ENCODE measurements at places on chromosomes 5 and 9. TPM values are rescaled to one million over a fixed set of nuclear protein-coding genes. Genes with fewer than 3 reads are reported as not detected.

TAF1L gene
- not detected for total RNA-seq

APBA1 gene
- total RNA-seq = 0.47 TPM

TTC23L gene
- 0.28 TPM for total RNA-seq

PCDHB9 gene
- total RNA-seq = not detected

PNPLA7 gene
- 0.63 TPM for total RNA-seq

SNCAIP gene
- total RNA-seq = not detected

LTC4S gene
- 0.26 TPM for total RNA-seq

SH2D3C gene
- total RNA-seq = 0.17 TPM

LVRN gene
- total RNA-seq = 0.10 TPM

MARCOL gene
- total RNA-seq = not detected

PLPP7 gene
- not detected for total RNA-seq

SLC27A6 gene
- total RNA-seq = not detected

SLC23A1 gene
- total RNA-seq = 1.5 TPM

ZNF658 gene
- 2.4 TPM for total RNA-seq

SAXO1 gene
- not detected for total RNA-seq

CDC25C gene
- total RNA-seq = 12.0 TPM

CTNND2 gene
- total RNA-seq = not detected

SEC61B gene
- total RNA-seq = 338 TPM

PPP2R2B gene
- not detected for total RNA-seq

GABRA6 gene
- not detected for total RNA-seq
